Fibroblast of the aortic adventitia (primary cell): ENCODE measurements at places on chromosomes 16 and 17. TPM values are rescaled to one million over a fixed set of nuclear protein-coding genes. Genes with fewer than 3 reads are reported as not detected.

DNA sequence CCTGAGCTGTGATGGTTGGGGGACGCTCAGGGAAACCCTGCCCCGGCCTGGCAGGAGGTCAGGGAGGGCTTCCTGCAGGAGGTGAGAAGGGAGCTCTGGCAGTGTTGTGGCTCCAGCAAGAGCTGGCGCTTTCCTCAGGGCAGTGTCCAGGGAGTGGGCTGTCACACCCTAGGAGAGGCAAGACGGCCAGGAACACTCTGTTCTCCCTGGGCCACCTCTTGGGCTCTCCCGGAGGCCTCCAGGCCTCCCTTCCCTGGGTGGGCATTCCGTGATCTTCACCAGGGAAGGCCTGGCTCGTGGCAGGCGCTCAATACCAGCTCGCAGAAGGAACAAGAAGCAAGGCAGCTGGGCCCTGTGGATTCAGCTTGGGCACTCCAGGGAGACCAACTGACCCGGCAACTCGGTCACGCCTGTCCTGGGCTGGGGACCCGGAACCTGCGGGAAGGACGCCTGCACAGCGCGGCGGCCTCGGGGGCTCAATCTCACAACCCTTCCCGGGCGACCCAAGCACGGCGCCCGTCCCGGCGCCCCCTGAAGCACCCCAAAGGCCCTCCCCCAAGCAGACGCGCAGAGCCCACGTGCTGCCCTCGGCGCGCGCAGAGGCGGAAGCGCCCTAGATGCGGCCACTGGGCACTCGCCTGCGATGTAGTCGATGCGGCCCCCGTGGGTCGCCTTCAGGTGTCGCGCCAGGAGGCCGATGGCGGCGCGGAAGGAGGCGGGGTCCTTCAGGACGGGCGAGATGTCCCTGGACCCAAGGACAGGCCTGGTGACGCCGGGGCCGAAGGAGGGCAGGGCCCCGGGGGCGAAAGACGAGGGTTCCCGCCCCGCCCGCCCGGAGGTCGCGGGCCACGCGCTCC, 588 bp downstream of the APRT start:
- DNase-seq = peak; percentile 75

DNA sequence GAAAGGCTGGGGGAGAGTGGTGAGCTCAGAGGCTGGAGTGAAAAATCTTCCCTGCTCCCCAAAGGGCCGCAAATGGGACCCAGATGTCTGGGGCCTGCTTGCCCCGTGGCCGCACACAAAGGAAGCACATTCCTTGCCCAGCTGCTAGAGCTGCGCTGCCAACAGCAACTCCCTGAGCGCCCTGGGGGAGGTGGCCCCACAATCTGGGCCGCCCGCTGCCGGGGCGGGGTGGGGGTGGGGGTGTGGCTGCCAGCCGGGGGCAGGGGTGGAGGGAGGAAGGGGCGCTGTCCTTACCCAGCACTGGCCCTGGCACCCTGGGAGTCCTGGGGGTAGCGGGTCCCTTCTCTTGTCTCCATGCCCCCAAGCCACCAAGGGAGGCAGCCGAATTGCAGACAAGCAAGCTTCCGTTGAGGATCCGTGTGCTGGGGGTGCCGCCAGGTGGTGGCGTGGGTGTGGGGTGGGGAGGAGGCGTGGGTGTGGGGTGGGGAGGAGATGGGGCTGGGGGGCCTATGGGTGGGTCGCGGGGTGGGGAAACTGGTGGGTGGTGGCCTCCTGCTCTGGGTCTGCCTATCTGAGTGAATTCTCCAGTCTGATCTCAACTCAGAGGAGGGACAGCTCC, 48.4 kb upstream of the PABPN1L start:
- DNase-seq = peak; percentile 79

DNA sequence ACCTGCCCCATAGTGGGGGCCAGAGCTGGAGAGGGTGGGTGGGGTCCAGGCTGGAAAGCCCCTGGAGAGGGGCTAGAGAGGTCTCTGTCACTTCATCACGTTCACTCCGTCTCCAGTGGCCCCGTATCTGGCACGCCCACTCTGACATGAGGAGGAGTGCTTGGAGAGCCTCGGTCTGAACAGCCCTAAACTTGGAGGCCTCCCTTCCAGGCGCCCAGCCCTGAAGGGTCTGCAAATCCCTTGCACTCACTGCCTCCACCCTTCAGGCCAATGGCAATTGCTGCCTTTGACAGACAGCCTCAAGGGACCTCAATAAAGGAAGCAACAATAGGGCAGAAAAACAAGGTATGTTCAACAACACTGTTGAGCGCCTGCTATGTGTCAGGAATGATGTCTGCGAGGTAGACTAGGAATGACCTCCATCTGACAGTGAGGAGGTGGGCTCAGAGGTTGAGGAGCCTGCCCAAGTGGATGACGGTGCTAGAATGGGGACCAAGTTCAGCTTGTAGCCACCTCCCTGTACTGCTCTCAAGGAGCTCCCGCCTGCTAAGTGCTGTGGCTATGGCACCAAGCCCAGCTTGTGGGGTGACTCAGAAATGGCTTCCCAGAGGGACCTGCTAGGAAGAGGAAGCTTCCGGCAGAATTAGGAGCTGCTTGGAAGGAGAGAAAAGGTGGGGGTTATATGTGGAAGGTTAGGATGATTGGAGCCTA, 2.9 kb upstream of the EPX start:
- peak; percentile 84 for DNase-seq

DNA sequence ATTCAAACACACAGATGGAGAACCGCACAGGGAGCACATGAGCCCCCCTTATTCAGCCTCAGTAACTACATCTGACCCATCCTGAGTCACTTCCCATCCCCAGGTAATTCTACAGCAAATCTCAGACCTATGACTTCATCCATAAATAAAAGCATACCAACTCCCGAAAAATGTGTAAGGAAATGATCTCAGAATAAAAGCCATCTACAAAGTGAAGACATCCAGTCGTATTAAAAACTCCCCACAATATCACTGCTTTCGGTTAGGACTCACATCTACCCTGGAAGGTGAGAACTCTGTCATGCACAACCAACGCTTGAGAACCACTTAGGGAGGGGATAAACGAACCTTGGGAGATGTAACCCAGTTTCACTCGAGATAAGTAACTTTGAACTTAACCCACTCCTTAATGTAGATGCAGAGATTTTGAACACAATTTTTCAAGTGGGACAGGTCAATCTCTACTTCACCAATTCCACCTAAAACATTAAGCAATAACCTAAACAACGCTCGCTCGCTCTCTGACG, 1.3 kb downstream of the USP36 start:
- no peak for DNase-seq

- no peak for DNase-seq
These were observed 179.2 kb downstream of the PARN start for GRCh38 chr16:14450846-14451245.

The WNT3 gene
- total RNA-seq = 0.63 and 0.65 TPM in 2 replicates

The CES5A gene
- not detected in 2 replicates for total RNA-seq
